ENCODE measurements at places on chromosomes 5 and 9. TPM values are rescaled to one million over a fixed set of nuclear protein-coding genes. Genes with fewer than 3 reads are reported as not detected.

Gene IL17B
- 0.50 TPM for total RNA-seq

Gene CATSPER3
- not detected for total RNA-seq

Gene FAM163B
- not detected for total RNA-seq

Gene ELOVL7
- total RNA-seq = 39.2 TPM

Gene CDC25C
- total RNA-seq = 0.67 TPM

Gene PLEKHG4B
- total RNA-seq = 1.8 TPM

Gene LECT2
- total RNA-seq = not detected

Gene GALNT12
- 0.17 TPM for total RNA-seq

Gene LSM11
- total RNA-seq = 2.6 TPM

GRCh38 chr9:21465859-21466518 lies 16.1 kb downstream of the IFNE start:
- DNase-seq = peak; percentile 36

GRCh38 chr5:180806351-180807011 lies 3.9 kb upstream of the MGAT1 start:
- DNase-seq = no peak

GRCh38 chr9:131012396-131012917 lies 3.5 kb downstream of the LAMC3 start:
- no peak for DNase-seq

DNA sequence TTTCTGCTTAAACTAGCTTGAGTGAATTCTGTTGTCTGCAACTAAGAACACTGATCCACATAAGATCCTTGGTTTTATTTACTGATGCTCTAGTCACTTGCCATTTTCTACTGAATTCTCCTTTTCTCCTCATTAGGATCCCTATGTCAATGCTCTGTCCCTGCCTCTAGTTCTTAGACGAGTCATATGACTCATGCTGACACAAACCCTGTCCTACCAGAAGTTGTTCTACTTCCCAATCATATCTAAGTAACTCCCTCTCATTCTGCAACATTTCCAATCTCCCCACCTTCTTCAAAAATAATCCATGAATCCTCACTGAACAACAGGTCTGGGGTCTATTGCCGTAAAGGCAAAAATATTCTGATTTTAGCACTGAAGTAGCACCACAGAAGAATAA lies 47.1 kb upstream of the DMRT1 start:
- DNase-seq = peak; percentile 20

GRCh38 chr5:146815411-146815810 lies 63.1 kb downstream of the PPP2R2B start:
- DNase-seq = no peak

DNA sequence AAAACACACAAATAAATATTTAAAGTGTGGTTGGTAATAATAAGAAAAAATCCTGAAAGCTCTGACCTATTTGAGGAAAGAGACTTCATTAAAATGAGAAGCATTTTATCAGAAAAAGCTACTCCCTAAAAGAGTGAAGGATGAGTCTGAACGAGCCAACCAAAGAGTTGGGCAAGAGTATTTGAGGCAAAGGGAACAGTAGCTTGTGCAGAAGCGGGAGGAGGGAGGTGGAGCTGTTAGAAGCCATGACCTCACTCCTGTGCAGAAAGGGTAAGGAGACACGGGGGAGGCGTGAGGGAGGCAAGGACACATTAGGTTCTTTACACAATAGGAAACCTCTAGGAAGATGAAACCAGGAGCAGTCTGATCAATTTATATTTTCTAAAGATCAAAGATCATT lies 29.4 kb downstream of the SH3RF2 start:
- no peak for DNase-seq

- no peak for DNase-seq
Measured at GRCh38 chr9:77938163-77938562, 93.4 kb downstream of the GNAQ start.

DNA sequence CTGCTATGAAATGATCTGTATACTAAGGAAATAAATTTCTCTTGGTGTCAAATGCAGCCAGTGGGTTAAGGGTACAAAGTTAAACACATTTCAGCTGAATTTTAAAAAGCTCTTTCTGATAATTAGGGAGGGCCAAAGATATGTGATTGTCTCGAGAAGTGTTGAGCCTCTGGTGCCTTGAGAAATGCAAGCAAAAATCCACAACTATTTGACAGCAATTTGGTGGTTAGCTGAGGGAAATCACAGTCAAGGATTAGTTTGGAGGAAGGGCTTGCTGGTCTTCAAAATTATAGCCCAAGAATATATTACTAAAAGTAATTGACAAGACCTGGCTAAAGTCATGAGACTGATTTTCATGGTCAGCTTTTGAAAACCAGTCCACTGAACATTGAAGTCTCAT lies 255.7 kb upstream of the PPP1R2B start:
- DNase-seq = no peak

DNA sequence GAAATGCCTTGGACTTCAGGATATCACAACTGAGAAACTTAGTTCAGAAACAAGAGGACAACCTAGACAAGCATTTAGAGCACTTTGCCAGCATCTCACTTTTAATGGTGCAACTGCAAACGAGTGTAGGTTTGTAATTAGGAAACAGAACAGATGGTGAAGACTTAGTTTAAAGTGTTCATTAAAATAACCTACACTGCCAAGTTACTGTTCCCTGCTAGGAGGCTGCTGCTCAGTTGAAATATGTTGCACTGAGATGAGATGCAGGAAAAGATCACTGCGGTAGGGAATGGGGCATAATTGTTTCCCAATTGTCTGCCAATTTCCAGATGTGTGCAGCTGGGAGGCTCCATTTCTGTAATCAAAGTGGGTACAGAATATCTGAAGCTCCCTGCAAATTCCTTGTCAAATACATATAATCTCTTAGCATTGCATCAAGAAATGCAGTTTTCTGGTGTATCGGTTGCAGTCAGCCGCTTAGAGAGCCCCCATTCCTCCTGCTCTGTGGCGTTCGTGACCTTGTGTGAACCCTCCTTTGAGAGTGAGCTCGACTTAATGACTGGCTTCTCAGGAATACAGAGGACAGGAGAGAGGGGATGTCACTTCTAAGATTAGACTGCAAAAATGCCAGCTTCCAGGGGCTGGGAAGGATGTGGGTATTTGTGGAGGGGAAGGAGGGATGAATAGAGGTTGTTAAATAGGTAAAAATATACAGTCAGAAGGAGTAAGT lies 448.9 kb downstream of the MED10 start:
- DNase-seq = no peak

GRCh38 chr5:147832541-147832940 lies 1.1 kb upstream of the SPINK1 start:
- DNase-seq = no peak
